ENCODE measurements at places on chromosomes 4 and X.

- DNase-seq: no peak
These were observed 26.7 kb upstream of the GTPBP6 start for GRCh38 chrX:345020-345925.

- no peak for DNase-seq
These were observed 37.4 kb upstream of the STS start for GRCh38 chrX:7109838-7110793.

GRCh38 chr4:172780566-172781081 is 388.0 kb upstream of the GALNT7 start:
- no peak for DNase-seq

GRCh38 chrX:72254816-72255215 is 16.0 kb upstream of the ERCC6L start:
- no peak for DNase-seq

DNA sequence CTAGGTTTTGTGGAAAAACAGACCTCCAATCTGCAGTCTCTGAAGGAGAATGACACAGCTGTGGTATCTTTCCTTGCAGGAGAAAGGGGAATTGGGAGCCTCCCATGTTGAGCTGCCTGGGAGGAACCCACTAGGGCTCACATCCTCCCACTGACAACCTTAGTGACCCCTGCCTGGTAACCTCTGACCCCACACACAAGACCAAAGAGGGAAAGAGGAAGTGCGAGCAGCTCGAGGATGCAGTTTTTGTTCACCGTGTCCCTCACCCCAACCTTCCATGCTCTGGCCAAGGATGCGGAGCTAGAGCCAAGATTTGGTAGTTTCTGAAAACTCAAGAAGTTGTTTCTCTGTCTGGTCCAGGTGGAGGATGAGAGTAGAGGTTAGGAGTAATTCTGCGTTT is 5.4 kb upstream of the ZXDA start:
- no peak for DNase-seq

DNA sequence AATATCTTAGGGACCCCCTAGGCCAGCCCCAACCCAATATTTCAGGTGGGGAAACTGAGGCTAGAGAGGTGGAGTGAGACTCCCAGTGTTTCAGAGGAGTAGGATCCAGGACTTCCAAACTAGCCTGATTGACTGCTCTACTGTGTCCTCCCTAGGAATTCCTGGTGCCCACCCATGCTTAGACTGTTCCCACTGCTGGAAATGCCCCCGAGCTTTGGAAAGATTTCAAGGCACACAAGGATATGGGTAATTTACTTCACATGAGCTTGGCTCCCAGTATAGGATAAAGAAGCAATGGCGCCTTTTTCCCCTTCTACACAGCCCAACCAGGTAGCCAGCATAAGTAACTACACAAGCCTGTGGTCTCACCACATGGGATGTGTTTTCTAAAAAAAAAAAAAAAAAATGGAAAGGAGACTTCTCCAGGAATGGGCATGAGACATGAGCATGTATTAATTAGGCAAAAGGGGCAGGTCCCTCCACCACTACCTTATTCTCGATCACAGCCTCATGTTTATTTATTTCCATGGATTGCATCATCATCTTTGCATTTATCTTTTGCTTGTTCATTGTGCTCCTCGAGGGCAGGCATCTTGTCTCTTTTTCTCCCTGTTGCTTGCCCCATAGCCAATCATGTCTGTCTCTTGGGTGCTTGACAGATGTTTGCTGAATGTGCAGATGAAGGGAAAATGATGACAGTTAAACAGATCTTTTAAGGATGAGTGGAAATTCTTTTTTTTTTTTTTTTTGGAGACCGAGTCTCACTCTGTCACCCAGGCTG is 66.7 kb downstream of the DRD5 start:
- DNase-seq: no peak

DNA sequence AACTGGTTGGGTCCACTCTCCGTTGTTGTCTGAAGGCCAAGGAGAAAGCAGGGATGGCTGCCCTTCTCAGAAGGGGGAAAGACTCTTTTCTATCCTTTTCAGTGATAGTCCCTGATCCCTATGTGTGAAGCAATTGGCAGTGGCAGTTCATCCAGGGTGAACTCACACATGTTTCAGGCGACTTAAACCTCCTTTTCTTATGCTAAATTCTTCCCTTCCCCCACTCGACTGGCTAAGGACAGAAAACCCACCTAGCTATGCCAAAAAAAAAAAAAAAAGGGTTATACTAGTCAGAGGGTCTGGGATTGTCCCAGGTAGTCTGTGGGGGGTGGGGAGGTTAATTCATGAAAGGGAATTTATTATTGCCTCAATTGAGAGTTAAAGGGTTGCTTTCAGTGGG is 12.2 kb upstream of the ZNF280C start:
- DNase-seq: no peak

- DNase-seq: no peak
These were observed 239.1 kb downstream of the RASL11B start for GRCh38 chr4:53101191-53101581.

DNA sequence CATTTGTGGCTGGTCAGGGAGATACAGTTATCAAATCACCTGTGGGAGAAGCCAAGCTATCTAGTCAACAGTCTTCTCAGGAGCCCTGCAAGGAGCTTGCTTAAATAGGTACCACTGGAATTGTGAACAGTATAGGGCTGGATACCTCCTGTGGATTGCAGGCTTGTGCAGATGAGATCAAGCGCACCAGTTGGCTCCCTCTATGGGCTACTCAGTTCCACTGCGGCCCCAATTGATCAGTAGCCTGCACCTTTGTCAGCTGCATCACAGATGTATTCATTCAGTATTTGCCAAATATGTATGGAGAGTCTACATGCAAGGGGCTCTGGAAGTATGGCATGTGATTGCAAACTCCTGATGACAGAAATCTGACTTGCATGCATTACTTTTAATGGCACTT is 28.6 kb downstream of the TEX13A start:
- peak; percentile 15 for DNase-seq

- DNase-seq: no peak
These were observed 19.5 kb downstream of the EPGN start for GRCh38 chr4:74327762-74328161.

DNA sequence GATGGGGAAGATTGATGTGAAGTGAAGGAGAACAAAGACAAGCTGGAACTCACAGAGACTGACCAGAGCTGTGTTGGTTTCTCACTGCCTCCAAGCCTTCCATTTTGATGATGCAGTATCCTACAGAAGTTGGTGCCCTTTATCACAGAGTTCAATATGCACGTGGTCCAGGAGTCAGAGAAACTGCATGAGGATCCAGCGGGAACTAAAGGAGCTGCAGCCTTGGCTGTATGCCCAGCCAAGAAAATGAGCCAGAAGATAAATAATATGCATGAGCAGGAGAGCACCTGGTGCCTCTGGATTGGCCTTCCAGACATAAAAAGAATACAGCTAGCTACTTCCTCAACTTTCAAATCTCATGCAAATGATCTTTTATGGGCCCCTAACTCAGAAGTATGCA is 44.3 kb upstream of the DCLK2 start:
- DNase-seq: no peak

DNA sequence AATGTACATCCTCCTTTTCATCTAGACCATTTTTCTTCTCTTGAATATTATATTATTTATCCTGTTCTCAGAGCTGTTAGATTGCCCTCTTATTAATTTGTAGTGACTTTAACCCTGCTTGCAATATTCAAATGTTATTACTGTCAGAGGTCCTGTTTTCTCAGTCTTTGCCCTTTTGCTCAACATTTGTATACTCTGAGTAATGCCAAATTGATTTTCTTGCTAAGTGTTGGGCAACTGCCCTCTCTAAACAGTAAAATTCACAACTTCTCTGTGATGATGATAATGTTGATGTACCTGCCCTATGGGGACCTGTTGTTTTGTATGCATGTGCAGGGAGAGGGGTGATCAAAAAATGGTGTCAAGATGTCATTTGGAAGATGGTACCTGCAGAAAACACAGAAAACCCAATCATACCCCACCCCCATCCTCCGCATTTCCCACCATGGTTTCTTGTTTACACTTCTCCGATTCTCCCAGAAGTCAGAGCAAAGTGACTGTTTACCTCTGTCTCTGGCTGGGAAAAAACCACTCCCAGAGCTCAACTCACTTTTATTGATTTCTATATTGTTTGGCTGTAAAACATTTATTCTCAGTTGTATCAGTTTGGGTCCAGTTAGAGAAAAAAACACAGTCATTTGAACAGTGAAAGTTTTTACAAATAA is 694.0 kb downstream of the IL1RAPL1 start:
- no peak for DNase-seq

DNA sequence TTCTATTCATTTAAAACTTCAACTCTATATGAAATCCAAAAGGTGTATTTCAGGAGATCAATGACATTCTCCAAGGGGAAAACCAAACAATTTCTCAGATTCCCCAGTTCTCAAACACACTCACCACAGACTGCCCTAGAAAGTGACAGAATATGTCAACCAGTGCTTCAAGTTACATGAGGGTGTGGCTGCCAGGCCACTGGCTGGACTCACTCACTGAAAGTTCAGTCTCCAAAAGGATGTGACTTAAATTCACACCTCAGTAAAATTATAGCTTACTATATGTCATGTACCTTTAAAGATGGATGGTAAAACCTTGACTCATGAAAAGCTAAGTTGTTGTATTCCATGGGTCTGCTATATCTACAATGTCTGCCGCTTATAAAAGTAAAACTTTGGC is 7.3 kb downstream of the INPP4B start:
- DNase-seq: no peak

DNA sequence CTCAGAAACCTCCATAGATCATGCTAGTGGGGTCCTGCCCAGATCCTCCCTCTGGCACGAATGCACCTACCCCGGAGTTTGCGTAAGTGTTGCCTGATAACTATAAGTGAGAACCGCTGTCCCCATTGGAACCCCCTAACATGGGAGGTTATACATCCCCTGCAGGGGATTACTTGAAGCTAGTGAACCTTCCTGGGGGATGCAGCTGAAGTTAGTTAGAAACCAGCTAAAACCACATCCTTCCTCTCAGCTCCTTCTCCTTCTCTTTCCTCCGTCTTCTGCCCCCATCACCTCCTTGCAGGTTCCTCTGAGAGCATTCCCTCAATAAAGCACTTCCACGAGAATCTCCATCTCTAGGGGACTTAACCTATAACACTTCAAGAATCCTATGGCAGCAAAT is 95.0 kb downstream of the ZNF827 start:
- no peak for DNase-seq

DNA sequence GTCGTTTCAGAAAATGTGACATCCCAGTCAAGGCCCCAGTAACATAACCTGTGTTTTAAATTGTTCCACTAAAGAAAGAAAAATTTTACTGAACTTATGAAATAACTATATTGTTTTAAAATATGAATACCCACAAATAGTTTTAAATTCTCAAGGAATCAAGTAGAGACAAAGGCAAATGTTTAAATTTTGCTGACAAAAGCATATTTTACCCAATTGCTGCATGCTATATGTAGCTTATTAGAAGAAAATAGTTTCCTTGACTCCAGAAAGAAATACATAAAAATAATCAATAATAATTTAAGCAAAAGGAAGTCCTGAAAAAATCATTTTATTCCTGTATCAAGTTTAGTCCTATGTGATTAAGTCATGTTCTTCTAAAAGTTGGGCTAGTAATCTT is 481.3 kb upstream of the ADGRL3 start:
- no peak for DNase-seq

DNA sequence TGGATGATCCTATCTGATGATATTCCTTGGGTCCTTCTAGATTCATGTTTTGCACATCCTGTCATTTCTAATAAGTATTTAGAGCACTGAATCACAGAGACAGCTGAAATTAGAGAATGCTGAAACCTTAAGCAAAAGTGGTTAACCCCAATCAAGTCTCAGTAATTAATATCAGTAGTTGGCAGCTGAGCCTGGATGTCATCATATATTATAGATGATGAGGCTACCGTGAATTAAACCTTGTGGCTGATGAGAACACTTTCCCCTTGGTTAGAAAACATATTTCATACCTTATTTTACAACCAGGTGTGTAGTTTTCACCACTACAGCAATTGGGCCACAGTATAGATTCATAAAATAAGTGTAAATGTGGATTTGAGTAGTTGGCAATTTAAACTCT is 499.0 kb downstream of the PDGFC start:
- DNase-seq: no peak

- DNase-seq: no peak
These were observed 141.6 kb downstream of the HS3ST1 start for GRCh38 chr4:11287055-11287454.

- DNase-seq: no peak
These were observed 2.0 kb downstream of the CHST7 start for GRCh38 chrX:46575586-46575985.

DNA sequence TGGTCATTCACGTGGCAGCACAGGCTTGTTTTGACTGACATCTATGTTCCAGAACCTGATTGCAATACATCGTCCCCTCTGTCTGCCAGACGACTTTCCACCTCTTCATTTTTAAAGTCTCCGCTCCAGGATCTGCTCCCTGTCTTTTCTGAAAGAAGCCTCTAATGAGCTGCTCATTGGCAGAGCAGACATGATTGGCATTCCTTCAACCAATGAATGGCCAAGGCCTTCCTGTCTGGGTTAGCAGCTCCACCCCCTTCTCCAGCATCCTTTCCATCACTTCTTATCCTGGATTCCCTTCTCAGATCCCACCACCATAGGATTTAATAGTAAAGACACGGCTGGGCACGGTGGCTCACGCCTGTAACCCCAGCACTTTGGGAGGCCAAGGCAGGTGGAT is 202.7 kb upstream of the KLF3 start:
- DNase-seq: no peak

GRCh38 chr4:124334119-124334518 is 378.4 kb downstream of the ANKRD50 start:
- peak; percentile 78 for DNase-seq

DNA sequence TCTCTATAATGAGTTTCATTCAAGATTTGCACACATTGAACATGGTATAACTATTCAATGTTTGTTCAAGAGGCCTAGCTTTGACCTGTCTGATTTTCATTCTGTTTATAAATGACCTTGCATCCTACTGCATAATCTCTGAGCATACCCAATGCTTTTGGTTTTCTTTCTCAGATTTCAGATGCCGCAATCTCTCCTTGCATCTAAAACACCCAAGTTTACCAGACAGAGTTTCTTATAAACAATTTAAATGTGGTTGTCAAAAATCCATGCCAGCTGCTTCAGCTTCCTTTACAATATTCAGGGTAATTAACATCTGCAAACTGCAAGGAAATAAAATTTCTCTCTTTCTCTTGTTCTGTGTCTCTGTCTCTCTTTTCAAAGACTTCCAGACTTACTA is 123.0 kb upstream of the PCDH18 start:
- DNase-seq: no peak

DNA sequence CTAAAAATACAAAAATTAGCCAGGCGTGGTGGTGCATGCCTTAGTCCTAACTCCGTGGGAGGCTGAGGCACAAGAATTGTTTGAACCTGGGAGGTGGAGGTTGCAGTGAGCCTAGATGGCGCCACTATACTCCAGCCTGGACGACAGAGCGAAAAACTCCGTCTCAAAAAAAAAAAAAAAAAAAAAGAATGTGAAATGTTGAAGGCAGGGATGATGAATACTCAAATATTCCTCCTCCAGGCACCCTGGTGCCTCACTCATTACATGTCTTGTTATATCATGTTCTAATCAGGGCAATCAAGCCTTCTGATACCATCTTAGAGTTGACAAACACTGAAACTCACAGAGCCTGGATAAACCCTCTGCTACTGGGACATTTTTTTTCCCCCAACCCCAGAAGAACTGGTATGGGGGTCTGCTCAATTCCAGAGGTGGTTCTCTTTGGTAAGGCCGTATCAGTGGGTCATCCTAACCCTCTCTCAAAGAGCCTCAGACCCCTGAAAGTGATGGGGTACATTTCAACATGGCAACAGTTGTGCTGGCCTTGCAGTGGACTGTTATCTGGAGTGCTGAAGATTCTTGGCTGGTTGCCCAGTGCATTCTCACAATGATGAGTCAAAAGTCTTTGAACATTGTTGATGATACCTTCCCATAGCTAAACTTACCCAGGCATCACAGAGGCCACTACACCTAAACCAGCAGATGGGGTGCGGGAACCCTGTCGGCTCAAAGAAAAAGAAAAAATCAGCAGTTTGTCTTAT is 2.4 kb upstream of the SH3KBP1 start:
- DNase-seq: peak; percentile 85
